CD4-positive, alpha-beta T cell treated with Interleukin-17A for 1 hour (primary cell): ENCODE measurements at places on chromosomes 5 and 9.

DNA sequence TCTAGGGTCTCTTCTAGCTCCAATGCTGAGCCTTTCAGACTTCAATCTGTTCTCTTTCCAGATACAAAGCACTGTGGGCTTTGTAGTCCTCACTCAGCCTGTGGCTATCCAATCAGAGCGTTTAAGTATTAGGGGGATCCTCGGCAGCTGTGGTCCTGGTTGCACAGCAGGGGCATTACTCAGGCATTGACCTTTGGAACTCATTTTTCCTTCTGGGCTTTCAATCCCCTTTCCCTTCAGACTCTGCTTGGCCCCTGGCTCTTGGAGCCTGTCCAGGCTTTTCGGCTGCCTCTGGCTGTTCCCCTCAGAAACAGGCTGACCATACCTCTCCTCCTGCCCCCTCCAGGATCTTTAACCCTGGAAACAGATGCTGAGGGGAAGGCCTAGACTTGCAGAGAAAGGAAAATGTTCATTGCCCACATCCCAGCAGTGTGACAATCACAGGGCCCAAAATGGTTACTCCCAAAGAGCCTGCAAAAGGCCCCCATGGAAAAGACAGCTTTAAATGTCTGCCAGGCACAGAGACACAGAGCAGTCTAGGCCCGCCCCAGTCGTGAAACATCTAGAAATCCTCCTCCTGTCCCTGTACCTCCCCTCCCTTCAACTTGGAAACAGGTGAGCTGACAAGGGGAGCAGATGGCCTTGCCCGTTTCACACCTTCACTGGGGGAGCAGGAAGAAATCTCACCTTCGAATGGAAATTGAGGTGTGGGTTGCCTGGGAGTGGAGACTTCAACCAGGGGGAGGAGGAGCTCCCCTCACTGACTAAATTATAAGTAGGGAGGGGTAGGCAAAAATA lies 13.7 kb downstream of the C1QTNF2 start:
- DNase-seq, result no peak

GRCh38 chr9:115121181-115121580 lies 3.2 kb upstream of the TNC start:
- DNase-seq, result no peak

DNA sequence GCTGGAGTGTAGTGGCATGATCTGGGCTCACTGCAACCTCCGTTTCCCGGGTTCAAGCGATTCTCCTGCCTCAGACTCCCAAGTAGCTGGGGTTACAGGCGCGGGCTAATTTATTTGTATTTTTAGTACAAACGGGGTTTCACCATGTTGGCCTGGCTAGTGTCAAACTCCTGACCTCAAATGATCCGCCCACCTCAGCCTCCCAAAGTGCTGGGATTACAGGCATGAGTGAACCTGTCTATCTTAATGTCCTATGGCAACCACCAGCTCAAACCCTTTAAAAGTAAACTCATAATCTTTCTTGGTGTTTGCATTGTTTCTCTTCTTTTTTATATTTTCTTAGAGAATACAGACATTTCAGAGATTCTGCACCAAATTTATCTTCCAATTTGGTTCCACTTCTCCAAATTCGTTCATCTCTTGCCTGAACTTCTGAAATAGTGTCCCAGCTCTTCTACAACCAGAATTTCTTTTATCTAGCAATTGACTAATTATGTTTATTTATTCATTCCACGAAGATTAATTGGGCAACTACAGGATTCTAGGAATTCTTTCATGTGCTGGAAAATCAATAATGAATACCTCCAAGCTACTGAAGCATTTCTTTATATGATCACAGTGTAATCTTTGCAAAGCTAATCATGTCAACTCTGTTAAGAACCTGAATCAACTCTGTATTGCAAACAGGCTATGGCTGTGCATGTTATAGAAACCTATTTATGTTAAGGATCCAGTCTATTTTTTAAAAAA lies 60.0 kb upstream of the TYRP1 start:
- no peak for DNase-seq

GRCh38 chr9:4741365-4742089 lies 525 bp upstream of the AK3 start:
- DNase-seq, result peak; percentile 12

DNA sequence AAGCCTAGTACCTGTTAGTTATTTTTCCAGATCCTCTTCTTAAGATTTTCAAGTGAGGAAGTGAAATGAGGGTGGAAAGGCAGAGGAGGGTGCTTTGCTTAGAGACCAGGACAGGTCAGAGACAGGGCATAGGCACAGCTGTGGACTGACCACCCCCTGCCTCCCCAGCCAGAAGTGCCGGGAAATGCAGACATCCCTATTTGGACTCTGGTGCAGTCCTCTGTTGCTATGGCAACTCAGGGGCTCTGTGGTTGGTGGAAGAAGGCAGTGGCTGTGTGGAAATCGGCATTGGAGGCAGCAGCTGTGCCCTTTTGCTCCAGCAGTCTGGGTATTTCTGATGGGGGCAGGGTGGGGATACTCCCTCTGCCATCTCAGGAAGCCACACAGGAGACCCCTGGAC lies 43.3 kb upstream of the NDFIP1 start:
- DNase-seq, result no peak

DNA sequence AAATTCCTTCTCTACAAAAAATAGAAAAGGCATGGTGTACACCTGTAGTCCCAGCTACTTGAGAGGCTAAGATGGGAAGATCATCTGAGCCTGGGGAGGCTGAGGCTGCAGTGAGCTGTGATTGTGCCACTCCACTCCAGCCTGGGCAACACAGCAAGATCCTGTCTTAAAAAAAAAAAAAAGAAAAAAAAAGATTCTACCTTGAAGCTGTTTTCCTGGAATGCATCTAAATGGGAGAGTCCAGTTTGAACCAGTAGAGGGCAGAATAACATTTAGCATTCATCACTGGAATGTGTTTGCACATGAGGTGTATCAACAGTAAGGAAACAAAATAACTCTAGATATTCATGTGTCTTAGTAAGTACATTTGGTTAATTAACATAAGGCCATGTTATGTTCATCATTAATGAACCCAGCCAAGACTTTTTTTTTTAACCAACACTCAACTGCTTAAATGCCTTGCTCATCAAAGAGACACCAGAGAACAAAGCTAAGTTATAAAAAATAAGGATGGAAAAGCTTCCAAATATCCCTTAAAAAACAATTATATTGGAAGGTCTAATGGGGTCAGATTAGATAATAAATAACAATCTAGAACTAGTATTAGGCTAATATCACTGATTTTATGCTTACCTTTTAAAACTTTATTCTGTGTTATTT lies 16.1 kb downstream of the IFNE start:
- DNase-seq, result peak; percentile 71

DNA sequence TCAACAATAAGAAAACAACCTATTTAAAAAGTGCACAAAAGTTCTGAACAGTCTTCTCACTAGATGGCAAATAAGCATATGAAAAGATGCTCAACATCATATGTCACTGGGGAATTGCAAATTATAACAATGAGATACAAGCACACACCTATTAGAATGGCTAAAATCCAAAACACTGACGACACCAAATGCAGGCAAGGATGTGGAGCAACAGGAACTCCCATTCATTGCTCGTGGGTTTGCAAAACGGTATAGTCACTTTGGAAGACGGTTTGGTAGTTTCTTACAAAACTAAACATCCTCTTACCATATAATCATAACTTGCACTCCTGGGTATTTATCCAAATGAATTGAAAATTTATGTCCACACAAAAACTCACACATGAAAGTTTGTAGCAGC lies 100.9 kb upstream of the TBC1D2 start:
- DNase-seq, result no peak

DNA sequence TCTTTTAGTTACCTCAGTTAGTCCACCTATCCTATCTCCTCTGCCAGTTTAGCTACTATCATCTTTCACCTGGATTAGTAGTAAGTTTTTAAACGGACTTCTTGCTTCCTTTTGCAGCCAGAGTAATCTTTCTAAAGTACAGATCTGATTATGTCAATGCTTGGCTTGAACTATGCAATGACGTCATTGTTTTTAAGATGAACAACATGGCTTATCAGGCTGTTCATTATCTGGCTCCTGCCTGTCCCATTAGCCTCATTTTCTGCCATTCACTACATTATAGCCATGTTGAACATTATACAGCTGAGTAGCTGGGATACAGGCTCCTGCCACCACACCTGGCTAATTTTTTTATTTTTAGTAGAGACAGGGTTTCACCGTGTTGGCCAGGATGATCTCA lies 98.7 kb downstream of the RANBP17 start:
- DNase-seq, result no peak

GRCh38 chr5:153476767-153477166 lies 13.7 kb upstream of the GRIA1 start:
- no peak for DNase-seq

DNA sequence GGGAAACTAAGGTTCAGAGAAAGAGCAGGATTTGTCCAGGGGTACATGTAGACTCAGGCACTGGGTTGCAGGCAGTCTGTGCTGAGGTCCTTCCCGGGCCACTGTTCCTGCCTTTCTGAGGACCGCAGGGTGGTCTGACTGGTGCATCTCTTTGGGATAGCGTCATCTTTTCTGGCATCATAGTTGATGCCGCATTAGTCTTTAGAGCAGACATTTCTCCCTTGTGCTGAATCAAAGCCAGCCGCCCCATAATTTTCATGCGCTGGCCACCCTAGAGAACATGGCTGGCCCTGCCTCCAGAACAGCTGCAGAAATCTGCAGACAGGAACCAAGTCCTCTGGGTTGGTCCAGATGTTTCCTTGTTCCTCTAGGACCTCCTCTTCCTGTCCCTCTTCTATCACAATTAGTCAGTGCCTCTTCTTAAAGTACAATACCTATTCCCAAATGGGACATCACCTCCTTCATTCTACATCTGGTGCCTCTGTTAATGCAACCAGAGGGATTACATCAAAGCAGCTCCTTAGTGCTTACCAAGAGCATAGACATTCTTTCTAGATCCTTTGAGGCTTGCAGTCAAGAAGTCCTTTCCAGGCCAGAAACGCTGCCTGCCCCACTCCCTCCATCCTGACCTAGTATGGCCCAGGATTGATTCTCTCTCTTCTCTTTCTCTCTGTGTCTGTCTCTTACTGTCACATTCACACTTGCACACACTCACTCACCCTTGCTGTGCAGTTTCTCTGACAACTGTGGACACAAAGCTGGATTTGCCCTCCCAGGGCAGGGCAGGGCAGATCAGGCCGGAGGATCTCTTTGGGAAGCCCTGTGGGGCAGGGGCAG lies 42.0 kb upstream of the ORM1 start:
- DNase-seq, result no peak

DNA sequence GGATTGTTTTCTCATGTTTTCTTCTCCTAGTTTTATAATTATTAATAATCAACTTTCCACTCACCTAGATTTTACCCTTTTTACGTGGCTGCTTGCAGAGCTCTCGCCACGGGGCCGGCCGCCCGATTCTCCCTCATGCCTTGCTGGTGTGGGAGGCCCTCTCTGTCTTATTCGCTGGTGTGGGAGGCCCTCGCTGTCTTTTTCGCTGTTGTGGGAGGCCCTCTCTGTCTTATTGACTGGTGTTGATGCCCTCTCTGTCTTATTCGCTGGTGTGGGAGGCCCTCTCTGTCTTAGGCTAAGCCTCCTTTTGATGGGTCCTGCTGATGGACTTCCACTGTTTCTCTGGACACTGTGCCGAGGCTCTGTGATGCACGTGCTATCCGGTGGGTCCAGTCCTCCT lies 161.3 kb upstream of the IRX2 start:
- no peak for DNase-seq

DNA sequence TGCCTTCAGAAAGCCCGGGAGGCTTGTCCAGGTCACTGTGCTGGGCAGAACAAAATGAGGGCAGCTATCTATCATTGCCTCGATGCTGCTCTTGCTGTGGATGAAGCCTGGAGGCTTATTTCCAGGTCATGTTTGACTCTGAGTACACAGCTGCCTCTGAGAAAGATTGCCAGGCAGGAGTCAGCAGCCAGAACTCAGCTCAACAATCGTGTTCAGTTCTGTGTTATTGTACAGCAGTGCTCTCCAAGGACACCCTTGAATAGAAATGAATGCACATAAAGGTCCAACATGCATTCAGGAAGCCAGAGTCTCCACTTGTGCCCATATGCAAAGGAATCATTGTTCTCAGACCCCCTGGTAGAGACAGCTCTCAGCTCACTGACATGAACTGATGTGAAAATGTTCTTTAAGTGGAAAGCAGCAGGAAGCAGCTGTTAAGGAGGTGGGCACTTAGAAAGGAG lies 61.7 kb upstream of the ZFR start:
- no peak for DNase-seq

DNA sequence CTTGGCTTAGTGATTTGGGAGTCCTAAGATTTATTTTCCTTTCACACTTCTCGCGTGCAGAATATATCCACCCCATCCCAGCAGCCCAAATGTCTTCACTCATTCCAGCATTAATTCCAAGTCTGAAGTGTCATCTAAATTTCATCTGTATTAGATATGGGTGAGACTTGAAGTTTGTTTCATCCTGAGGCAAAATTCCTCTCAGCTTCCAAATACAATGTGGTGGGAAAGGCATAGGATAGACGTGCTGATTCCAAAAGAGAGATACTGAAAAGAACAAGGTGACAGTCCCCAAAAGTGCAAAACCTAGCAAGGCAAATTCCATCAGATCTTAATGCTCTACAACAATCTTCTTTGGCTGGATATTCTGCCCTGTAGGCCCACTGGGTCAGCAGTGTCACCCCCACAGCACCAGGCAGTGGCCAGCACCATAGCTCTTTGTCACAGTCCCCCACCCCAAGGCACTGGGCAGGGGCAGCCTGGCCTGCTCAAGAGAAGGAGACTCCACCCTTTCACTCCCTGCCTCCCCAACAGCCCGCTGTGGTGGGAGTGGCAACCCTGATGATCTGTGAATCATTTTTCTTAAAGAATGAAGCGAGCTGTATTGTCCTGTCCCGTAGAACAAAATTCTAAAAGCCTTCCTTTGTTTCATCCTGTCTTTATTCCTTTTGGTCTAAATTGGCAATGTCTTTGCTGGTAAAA lies 2.7 kb upstream of the ADAM19 start:
- no peak for DNase-seq

DNA sequence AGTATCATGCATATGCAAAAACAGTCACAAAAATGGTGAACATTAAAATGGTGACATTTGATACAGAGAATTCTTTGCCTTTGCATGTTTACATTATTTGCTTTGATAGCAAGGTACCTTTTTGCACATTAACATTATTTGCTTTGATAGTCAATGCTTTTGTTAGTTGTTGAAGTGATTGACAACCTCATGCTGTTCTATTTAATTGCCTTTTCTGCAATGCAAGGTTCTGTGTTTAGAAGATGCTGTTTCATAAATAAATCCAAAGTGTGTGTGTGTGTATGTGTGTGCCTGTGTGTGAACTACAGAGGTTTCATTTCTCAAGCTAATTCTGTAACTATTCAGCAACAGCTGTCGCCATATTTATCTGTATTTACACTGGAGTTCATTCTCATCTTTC lies 668.7 kb downstream of the NR2F1-AS1 start:
- no peak for DNase-seq

DNA sequence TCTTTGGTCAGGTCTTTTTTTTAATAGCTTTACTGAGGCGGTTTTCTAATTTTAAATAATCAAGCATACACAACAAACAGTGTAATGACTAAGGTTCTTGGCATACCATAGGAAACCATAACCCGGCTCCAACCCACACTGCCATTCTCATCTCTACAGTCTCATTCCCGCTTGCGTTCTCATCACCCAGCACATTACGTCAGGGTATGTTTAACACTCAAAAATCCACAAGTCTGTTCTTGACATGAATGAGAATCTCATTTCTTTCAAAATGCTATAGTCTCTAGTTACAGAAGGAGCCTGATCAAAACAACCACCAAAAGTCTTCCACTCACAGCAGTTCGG lies 505 bp downstream of the C5orf34 start:
- DNase-seq, result no peak
